ENCODE measurements at places on chromosomes 1 and 21.
A peak's percentile ranks its signal among the peaks of the same experiment; 100 is the strongest.

- DNase-seq: no peak
Measured at GRCh38 chr1:89542345-89542744, 17.7 kb downstream of the LRRC8B start.

DNA sequence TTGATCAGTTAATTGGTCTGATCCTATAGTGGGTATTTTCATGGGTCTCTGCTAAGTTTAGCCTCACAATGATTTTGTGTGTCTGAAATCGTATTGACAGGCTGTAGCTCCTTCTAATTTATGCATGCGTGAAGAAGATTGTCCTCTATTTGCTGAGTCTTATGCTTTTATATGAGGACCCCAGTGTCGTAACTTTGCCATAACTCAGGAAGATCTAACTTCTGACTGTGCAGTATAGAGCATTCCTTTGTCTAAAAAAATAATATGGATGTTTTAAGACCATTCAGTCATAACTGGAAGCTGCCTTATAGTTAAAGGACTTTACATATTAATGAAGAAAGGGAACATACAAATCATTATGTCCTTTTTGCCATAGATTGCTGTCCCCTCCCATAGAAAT lies 73.3 kb downstream of the CAMTA1 start:
- DNase-seq: no peak

DNA sequence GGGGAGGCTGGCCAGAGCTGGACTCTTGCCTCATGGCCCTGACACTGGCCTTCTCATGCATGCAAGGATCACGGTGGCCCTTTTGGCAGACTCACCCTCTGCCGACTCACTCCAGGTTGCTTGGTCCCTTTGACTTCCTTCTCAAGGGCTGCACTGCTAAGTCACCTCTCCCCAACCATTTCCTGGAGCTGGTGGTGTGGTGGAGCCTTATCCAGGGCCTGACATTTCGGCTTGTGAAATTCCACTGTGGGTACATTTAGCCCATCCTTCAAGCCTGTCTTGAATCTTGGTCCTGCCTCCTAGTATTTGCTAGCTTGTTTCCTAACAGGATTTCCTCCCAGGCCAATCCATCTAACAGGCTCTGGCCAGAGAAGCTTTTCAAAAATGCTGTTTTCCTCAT lies 52.6 kb upstream of the JUN start:
- no peak for DNase-seq

GRCh38 chr1:204763773-204764427 lies 78.4 kb upstream of the LRRN2 start:
- DNase-seq: peak; percentile 90

- DNase-seq: no peak
Measured at GRCh38 chr1:228294717-228295116, 86.9 kb downstream of the OBSCN start.

GRCh38 chr1:30043256-30043655 lies 680.1 kb downstream of the MATN1 start:
- DNase-seq: no peak

DNA sequence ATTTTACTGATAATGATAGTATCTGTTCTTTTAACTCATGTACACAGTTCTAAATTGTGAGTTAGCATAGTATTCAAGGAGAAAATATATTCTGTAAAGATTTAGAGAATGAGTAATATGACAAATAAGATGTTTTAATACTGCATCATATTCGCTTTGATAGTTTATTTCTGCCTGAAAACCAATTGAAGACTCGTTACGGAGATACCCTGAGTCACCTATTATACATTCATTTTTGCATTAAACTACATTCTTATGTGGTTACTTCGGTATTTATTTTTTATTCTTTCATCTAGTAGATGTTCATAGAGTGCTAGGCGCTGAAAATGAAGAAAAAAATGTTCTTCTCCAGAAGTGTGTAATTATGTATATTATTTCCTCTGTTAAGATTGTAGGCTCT lies 5.3 kb downstream of the UHMK1 start:
- DNase-seq: peak; percentile 11

- DNase-seq: no peak
Measured at GRCh38 chr21:31473685-31474345, 129.8 kb upstream of the TIAM1 start.

- DNase-seq: no peak
Measured at GRCh38 chr1:158140764-158141192, 39.9 kb upstream of the CD1D start.

DNA sequence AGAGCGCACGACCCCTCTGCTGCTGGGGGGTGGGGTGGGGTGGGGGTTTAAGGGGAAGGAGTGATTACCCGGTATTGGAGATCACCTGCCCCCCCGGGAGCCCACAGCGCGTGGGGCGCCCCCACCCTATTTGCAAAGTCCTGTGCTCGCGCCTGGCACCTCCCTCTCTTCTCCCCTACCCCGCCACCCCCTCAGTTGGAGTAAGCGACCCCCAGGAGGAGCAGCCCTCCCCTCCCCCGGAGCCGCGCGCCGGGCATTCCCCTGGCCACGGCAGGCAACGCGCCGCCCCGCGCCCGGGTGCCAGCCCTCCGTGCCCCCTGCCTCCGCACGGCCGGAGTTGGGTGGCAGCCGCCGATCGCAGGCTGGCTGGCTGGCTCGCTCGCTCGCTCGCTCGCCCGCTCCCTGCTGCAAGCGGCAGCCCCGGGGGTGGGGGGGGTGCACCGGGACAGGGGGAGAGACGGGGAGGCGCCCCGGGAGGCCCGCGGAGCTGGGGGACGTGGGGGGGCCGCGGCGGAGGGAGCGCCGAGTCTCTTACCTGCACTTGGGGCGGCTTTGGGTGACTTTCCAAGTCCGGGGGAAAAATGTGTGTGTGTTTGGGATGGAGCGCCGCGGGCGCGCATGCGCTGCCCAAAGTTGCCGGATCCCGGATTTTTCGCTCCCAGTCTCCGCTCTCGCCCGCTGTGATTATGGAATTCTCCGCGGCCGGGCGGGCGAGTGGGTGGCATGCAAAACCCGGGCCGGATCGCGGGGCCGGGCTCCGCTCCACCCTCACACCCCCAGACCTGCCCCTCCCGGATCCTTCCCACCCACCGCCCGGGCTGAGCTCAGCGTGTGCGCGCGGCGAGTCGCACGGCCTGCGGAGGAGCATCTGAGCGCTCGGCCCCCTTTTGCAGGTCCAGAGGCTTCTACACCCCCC lies at the start of gene CASZ1:
TSS of gene CASZ1 (minus strand) at position 618 of the 916 bp plus-strand sequence. CDS start 102,757 bp downstream, outside the sequence.
- peak; percentile 99 for DNase-seq
